Stimulated activated CD8-positive, alpha-beta memory T cell treated with anti-CD3 and anti-CD28 coated beads, Interleukin-4, amount 100 ng/mL, for 4 hours (primary cell): ENCODE measurements at places on chromosomes 3 and 15.

DNA sequence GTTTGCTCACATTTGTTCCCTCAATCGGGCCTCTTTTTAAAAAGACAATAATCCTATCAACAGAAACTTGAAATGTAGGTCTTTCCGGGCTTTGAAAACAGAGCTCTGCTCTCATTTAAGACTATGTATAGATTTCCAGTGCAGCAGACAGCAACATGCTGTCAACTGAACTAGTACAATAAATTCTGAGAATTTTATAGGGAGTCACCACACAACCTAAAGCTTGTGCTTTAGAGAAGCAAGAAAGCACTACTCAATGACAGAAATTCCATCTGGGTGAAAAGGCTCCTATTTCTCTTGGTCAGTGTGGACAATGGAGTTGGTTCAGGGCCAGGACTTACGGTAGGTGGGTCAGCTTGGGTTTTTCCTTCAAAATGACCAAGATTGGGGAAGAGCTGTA is 583.5 kb downstream of the ROBO1 start:
- DNase-seq: no peak

DNA sequence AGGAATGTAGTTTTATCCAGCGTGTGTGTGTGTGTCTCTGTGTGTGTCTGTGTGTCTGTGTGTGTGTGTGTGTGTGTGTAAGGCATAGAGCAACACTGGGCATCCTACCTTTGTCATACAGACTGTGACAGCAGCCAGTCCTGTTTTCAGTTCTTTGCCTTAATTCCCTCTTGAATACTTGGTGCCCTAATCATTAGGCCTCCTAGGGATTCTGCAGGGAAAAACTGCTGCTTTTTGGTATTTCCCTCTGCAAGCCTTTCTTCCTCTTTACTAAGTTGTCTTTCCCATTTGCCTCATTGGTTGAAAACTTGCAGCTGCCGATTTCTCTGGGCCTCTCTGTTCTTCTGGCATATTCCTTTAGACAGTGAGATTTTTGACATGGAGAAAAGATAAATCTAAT is 9.2 kb downstream of the SLC25A36 start:
- DNase-seq: no peak

DNA sequence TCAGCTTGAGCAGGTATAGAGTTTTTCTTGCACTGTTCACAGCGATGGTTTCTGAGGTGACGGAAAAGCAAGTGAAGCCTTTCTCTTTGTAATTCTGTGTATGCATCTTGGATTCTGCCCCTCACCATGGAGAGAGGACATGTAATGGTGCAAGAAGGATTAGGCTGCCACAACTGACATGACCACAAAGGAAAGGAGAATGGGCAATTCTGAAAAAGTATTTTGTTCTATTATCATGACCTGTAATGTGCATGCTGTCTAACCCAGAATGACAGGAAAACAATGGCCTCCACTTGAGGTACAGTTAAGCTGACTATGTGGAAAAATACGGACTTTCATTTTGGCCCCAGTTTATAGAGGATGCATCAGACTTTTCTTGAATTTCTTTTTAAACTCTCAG is 226.9 kb downstream of the IL5RA start:
- DNase-seq: no peak

- peak; percentile 20 for DNase-seq
These were observed 138.4 kb downstream of the PLCL2 start for GRCh38 chr3:17023006-17023664.

DNA sequence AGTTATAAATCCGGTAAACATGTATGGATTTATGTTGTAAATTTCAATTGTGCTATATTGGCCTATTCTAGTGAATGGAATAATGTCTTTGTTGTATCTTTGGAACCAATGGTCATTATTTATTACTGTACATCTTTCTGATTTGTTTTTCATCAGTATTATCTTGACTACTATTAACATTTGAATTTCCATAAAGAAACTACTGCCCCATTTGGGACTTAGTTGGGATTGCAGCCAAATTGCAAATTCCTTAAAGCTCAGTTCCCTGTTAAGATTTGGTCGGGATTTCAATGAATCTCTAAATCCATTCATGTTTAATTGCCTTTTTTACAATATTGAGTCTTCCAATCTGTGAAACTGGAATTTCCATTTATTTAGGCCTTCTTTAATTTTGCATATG is 822.4 kb upstream of the CADM2 start:
- no peak for DNase-seq

DNA sequence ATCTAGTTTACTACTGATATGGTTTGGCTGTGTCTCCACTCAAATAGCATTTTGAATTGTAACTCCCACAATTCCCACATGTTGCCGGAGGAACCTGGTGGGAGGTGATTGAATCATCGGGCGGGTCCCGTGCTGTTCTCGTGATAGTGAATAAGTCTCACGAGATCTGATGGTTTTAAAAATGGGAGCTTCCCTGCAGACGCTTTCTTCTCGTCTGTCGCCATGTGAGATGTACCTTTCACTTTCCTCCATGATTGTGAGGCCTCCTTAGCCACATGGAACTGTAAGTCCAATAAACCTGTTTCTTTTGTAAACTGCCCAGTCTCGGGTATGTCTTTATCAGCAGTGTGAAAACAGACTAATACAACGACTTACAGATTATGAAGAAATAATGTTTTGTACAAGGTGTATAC is 35.6 kb upstream of the PYDC2 start:
- no peak for DNase-seq

DNA sequence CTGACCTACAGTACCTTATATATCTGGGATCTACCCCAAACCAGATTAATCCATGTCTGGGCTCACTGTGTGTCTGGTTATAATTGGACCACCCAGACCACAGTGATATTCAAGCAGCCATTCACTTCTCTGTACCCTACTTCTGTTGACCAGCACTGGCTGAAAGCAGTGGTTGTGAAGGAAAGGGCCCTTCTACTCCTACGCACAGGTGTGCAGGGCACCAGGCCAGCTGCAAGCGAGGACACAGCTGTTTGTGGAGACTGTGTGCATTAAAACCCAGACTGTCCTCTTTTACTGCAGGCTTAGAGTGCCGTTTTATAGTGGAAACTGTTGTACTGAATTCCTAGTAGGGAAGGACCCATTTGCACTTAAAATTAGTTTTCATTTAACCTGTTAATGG is 29.5 kb downstream of the CTDSPL start:
- no peak for DNase-seq

- no peak for DNase-seq
These were observed 23.2 kb downstream of the SENP8 start for GRCh38 chr15:72141171-72142084.
